Spinal cord (tissue), 10 donors: ENCODE measurements at places on chromosomes 12 and 14.
A peak's percentile ranks its signal among the peaks of the same experiment; 100 is the strongest.

- no peak for DNase-seq
Measured at GRCh38 chr14:68476212-68477109, 316.4 kb downstream of the ZFP36L1 start.

GRCh38 chr12:29844667-29845066 is 60.9 kb upstream of the TMTC1 start:
- no peak for DNase-seq

DNA sequence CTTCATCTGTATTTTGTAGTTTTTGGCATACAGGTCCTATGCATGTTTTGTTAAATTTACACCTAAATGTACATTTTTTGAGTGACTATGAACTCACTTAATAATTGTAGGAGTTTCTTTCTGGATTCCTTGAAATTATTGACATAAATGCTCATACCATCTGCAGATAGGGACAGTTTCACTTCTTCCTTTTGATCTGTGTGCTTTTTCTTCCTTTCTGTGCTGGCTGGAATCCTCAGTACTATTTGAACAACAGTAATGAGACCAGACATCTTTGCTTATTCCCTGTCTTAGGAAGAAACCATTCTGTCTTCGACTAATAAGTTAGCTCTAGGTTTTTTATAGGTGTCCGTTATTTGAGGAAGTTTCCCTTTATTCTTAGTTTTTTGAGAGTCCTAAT is 110.3 kb downstream of the ADGRD1 start:
- no peak for DNase-seq

DNA sequence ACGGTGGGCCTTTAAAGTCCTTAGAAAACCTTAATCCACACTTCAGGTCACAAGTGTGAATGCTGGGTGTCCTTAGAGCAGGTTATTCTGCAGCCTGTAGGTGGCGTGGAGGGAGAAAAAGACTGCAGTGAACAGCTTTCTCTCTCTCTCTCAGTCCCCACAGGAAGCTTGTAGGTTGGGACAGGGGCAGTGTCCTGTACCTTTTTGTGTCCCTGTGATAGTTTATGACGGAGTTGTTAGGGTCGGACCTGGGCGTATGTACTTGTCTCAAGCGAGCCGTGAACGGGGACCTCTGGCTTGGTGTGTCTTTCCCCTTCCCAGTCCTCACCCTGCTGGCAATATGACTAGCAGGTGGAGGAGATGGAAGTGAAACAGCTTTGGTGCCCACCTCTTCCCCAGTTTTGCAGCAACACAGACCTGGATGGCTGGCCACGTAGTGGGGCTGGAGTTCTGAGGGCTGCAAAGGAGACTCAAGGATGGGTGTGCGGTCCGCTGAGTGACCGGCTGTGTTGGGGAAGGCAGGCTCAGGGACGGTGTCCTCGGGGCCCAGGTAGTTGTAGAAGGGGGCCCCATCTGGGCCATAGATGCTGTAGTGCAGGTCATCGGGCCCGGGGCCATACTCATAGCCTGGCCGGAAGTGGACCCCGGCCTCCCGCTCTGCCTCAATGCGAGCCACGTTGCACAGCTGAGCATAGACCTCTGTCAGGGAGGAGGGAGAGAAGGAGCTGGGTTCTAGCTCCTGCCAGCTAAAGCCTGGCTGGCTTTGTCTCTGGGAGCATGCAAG is 8.9 kb downstream of the ISCA2 start:
- peak; percentile 61 for DNase-seq

DNA sequence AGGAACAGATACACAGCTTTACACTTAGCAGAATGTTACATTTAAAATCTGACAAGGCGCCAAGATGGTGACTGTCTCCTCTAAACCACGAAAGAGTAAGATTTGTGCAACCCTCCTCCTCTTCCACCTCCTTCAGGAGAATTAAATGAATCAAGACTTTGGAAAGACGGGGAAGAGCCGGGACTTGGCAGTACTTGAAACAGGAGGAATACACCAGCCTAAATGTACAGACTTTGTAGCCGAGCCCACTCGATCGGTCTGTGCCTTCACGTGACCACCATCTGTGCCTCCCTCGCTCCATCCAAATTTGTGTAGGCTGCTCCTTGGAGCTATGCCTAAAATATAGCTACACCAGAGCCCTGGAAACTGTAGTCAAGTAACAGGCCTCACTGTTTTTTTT is 38.3 kb downstream of the SSPN start:
- no peak for DNase-seq

- no peak for DNase-seq
Measured at GRCh38 chr14:33805593-33805992, 145.3 kb downstream of the EGLN3 start.

GRCh38 chr12:32493282-32493681 is 93.9 kb downstream of the FGD4 start:
- DNase-seq: no peak

DNA sequence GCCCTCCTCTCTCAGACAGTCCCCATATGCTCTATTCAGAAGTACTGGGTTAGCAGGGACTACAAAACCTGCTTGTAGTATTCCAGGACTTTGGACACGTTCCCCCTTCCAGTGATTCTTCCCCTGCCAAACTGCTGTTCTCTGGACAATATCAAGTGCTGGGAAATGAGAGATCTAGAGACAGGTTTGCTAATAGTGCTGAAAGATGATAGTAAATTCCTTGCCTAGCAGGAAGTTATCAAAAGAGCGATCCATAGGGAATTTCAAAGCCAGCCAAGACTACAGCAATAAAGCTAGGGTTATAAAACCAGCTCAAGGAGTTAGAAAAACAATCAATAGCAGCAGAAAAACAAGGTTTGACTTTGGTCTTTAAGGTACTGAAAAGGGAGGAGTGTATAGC is 15.2 kb downstream of the SLC7A8 start:
- peak; percentile 29 for DNase-seq
